CD8-positive, alpha-beta memory T cell (primary cell): ENCODE measurements at places on chromosomes 3 and 15. TPM values are rescaled to one million over a fixed set of nuclear protein-coding genes. Genes with fewer than 3 reads are reported as not detected.

ABI3BP gene
- not detected for polyA plus RNA-seq

DNA sequence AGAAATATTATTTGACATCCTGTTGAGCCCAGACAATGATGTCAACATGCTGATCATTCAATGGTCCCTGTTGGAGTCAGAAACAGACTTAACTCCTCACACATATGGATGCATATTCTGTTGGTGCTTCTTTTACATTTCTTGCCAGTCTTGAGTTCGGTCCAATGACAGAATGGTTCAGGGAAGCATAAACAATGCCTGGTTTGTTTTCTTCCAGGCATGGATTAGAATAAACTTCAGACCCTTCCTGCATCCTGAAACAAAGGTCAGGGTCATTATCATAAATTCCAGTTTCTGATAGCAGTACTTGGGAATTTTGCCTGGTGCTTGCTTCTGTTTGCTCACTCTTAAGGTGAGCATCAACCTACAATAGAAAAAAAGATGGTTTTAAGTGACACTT, 33.3 kb downstream of the BTLA start:
- no peak for DNase-seq

DNA sequence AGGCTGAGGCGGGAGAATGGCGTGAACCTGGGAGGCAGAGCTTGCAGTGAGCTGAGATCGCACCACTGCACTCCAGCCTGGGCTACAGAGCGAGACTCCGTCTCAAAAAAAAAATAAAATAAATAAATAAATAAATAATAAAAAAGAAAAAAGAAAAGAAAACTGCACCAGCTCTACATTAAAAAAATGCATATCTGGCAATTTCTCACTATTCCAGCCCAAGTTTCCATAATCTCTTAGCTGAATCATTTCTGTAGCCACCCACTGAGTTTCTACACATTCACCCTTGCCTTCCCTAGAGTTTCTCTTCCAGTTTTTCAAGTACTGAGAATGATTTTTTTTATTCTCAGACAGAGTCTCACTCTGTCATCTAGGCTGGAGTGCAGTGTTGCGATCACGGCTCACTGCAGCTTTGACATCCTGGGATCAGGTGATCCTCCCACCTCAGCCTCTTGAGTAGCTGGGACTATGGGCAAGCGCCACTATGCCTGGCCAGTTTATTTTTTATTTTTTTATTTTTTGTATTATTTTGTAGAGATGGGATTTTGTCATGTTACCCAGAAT, 24.5 kb upstream of the SLC7A14 start:
- no peak for DNase-seq

GRCh38 chr3:115512565-115513415, 110.5 kb upstream of the GAP43 start:
- no peak for DNase-seq

GRCh38 chr15:27479296-27480140, 508.5 kb downstream of the GABRG3 start:
- DNase-seq, result no peak

LMAN1L gene
- polyA plus RNA-seq, result not detected

- no peak for DNase-seq
Measured at GRCh38 chr3:61928039-61928438, 366.7 kb downstream of the PTPRG start.
